ENCODE measurements at places on chromosomes 11 and 22. TPM values are rescaled to one million over a fixed set of nuclear protein-coding genes. Genes with fewer than 3 reads are reported as not detected.

DNA sequence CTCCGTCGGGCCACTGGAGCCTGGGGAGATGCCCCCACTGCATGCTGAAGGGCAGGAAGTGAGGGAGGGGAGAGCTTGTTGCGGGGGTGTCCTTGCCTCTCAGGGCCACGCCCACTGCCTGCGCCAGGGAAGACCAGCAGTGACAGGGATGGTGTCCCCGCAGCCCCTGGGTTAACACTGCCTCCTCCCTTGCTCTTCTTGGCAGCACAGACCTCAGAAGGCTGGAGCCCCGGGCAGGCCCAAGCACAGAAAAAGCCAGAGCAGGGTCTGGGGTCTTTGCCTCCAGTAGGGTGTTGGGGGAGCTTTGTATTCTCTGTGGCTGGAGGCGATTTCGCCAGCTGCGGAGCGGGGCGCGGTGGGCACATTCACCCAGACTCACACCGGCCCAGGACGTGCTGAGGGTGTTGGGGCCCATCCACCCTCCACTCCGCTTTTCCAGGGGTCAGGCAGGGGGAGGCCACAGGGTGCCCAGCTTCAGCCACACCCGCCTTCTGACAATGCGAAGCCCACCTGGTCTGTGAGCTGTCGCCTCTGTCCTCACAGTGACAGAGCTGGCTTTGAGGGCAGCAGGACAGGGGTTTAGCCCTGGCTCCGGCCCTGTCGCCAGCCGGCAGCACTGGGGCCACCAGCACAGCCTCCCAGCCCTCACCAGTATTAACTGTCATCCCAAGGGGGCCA is 83.7 kb downstream of the CDKN1C start:
- no peaks in the 10 kb centered on the region for H3K27me3 ChIP-seq
- H3K4me1 ChIP-seq: peaks cover 8% of the 10 kb centered on the region
- H3K4me3 ChIP-seq: no peak overlapping the region

- H3K4me3 ChIP-seq: no peak overlapping the region
- DNase-seq: no peak
- H3K4me1 ChIP-seq: no peaks in the 10 kb centered on the region
- H3K36me3 ChIP-seq: no peaks in the 10 kb centered on the region
Measured at GRCh38 chr11:133619397-133619796, 87.1 kb upstream of the OPCML start.

DNA sequence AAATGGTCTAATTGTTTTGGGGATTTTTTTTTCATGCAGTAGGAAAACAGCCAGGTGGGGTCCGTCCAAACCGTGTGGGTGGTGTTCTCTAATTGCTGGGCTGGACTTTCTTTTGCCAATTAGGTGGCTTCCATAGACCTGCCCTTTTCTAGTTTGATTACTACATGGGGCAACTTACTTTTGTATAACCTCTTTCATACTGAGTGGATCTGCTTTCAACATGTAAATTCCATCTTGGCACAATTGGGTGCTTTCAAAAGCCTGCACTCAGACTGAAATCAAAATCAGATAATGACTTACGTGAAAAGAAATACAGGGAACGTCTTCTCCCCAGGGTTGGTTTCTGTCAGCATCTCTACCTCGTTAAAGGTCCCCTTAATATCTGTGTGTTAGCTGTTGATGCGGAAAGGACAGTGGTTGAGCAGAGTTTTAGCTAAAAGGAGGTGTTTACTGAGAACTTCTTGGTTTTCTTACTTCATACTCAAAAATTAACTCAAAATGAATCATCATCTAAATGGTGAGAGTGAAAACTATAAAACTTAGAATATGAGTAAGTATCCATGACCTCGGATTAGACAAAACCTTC is 72.1 kb downstream of the BARX2 start:
- no peak overlapping the region for H3K27ac ChIP-seq
- no peak for DNase-seq
- no peaks in the 10 kb centered on the region for H3K36me3 ChIP-seq
- H3K4me3 ChIP-seq: no peak overlapping the region
- no peaks in the 10 kb centered on the region for H3K4me1 ChIP-seq
- no peaks in the 10 kb centered on the region for H3K27me3 ChIP-seq

GRCh38 chr22:37898441-37899181 is 7.5 kb upstream of the MICALL1 start:
- H3K27ac ChIP-seq: peak overlapping the region; percentile 71
- no peaks in the 10 kb centered on the region for H3K36me3 ChIP-seq
- DNase-seq: no peak
- H3K27me3 ChIP-seq: no peaks in the 10 kb centered on the region
- H3K4me3 ChIP-seq: no peak overlapping the region

- H3K36me3 ChIP-seq: no peaks in the 10 kb centered on the region
- peaks cover 12% of the 10 kb centered on the region for H3K4me1 ChIP-seq
- no peak overlapping the region for H3K27ac ChIP-seq
- no peaks in the 10 kb centered on the region for H3K27me3 ChIP-seq
- H3K4me3 ChIP-seq: no peak overlapping the region
Measured at GRCh38 chr11:61874377-61874809, 17.0 kb downstream of the FADS3 start.

CASP5 gene
- total RNA-seq: not detected

APLNR gene
- 2.9 TPM for total RNA-seq

GRK3 gene
- 5.6 TPM for total RNA-seq

OR4S2 gene
- not detected for total RNA-seq

OR6T1 gene
- total RNA-seq: not detected

PDE3B gene
- total RNA-seq: 10.1 TPM

NXPE1 gene
- not detected for total RNA-seq

CCDC73 gene
- total RNA-seq: not detected

Data from vagina (tissue), 2 donors.